ENCODE measurements at places on chromosomes 5 and 9.
A peak's percentile ranks its signal among the peaks of the same experiment; 100 is the strongest.

DNA sequence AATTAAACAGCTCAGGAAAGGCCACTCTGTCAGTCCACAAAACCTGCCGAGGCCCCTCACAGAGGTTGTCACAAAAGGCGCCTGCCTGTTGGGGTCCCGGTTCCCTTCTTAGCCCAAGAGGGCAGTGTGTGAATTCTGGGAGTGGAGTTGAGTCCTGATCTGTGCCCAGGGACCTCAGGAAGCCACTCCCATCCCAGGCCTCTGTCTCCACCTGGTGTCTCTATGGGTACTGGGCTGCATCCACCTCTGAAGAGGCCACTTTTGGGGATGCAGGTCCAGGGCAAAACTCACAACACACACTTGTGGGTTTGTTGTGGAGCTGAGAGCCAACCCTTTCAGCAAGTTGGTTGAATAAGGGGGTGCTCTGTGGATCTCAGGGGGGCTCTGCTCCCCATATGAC is 74.3 kb upstream of the STXBP1 start:
- DNase-seq, result no peak

DNA sequence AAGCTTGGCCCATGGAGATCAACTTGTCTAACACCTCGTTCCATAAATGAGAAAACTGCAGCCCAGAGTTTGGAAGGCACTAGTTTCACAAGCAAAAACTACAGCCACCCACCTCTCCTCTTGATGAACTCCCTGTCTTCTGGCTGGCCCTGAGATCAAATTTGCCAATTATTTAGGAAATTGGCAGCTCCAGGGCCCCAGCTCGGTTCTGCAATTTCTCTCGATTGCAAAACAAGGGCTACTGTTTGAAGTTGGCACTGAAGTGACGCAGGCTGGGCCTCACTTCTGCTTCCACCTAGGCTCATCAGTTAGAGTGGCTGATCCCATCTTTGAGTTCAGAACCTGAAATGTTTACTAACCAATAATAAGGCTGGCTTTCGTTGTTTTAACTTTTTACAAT is 3.7 kb upstream of the GPX3 start:
- no peak for DNase-seq

DNA sequence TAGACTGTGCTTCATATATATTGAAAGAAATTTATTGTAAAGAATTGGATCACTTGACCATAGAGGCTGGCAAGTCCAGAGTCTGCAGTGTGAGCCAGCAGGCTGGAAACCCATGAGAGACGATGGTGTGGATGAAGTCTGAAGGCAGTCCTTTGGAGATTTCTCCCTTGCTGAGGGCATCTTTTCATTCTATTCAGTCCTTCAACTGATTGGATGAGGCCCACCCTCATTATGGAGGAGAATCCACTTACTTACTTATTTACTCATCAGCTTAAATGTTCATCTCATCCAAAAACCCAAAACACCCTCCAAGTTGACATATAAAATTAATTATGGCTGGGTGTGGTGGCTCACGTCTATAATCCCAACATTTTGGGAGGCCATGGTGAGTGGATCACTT is 62.1 kb downstream of the MCTP1 start:
- no peak for DNase-seq

DNA sequence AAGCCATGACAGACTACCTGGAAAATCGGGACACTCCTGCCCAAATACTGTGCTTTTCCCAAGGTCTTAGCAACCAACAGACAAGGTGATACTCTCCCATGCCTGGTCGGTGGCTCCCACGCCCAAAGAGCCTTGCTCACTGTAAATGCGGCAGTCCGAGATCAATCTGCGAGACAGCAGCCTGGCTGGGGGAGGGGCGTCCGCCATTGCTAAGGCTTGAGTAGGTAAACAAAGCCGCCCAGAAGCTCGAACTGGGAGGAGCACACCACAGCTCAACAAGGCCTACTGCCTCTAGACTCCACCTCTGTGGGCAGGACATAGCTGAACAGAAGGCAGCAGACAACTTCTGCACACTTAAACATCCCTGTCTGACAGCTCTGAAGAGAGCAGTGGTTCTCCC is 272.1 kb upstream of the CCNG1 start:
- DNase-seq, result no peak

GRCh38 chr5:6604341-6604740 is 28.5 kb downstream of the NSUN2 start:
- no peak for DNase-seq

DNA sequence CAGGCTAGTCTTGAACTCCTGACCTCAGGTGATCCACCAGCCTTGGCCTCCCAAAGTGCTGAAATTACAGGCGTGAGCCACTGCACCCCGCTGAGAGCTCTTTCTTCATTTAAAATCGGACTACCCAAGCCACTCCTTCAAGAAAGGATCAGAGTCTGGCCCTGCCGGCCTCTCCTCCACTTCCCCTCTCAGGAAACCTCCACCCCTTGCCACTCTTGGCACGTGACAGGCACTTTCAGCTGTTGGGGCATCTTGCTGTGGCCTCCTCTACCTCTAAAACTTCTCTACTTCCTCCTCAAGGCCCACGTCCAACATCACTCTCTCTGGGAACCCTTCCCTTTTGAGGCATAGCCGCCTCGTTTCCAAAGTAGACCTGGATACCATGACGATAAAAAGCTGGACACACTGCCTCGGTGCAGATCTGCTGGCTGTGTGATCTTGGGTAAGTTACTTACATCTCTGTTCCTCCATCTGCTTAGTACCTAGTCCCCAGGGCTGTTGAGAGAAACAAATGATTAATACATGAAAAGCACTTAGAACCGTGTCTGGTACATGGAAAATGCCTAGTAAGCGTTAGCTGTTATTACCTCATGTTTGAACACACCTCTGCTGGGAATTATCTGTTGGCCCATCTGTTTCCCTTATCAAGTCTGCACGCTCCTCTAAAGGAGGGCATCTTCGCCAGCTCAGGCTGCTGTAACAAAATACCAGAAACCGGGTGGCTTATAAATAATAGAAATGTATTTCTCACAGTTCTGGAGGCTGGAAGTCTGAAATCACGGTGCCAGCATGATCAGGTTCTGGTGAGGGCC is 55.3 kb downstream of the SMIM23 start:
- DNase-seq, result no peak

- peak; percentile 41 for DNase-seq
Measured at GRCh38 chr5:6849316-6850105, 136.3 kb downstream of the TENT4A start.

GRCh38 chr5:171523781-171524180 is 104.3 kb downstream of the FGF18 start:
- no peak for DNase-seq

- DNase-seq, result no peak
Measured at GRCh38 chr9:13735181-13735580, 455.7 kb upstream of the MPDZ start.

GRCh38 chr9:89218040-89218928 is 39.7 kb upstream of the SHC3 start:
- no peak for DNase-seq

- peak; percentile 63 for DNase-seq
Measured at GRCh38 chr5:35919191-35919590, 19.2 kb downstream of the CAPSL start.

DNA sequence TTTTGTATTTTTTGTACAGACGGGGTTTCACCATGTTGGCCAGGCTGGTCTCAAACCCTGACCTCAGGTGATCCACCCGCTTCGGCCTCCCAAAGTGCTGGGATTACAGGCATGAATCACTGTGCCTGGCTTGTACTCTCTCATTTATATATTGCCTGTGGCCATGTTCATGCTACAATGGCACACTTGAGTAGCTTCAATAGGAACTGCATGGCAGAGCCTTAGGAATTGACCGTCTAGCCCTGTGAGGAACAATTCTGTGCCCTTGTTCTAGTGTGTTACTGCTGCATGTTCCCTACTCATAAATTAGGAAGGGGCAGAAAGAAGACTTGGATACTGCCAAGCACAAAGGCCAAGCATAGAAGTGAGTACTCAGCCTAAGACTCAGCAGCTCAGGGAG is 104.2 kb downstream of the LIFR start:
- DNase-seq, result no peak

DNA sequence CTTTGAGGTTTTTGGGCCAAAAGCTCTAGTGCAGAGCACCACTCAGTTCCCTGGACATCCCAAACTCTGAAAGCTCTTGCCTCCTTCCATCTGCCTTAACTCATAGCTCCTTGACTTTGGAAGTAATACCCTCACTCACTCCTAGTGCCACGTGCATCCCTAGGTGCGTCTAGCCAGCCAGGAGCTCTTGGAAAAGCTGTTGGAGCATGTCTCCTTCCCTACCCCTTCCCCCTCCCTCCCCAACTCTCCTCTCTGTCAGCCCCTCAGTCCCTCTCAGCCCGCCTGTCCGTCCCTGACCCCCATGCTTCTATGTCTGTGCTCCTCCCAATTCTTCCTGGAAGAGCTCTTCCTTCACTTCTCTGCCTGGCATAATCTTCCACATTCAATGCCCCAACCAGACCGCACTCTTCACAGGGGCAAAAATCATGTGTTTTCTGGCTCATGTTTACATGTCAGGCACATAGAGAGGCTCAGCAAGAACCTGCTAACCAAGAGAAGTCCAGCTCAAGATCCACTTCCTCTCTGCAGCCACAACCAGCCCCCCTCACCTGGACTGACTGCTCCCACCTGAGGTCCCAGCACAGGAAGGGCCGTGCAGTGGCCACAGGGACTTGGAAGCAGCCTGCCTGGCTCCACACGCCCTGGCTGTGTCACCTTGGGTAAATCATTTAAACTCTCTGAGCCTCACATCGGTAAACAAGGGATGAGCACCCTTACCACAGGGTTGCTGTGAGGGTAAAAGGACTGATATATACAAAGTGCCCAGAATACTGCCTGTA is 58.4 kb downstream of the WHRN start:
- DNase-seq, result no peak

DNA sequence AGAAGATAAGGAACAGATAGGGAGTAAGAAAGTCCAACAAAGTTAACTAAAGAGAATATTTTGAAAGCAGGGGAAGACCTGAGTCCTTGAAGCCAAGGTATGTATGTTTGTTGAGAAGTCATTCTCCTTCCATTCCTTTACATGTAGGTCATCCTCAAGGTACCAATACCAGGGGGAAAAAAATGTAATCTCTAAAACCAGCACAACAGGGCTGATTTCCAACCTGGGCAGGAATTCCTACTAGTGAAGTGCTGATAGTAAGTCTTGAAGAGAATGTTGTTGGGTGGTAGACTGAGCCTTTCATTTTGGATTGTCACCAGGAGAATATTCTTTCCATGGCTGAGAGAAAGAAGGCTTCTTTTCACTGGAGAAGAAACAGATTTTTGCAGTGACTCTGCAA is 117.1 kb upstream of the ZNF462 start:
- no peak for DNase-seq

DNA sequence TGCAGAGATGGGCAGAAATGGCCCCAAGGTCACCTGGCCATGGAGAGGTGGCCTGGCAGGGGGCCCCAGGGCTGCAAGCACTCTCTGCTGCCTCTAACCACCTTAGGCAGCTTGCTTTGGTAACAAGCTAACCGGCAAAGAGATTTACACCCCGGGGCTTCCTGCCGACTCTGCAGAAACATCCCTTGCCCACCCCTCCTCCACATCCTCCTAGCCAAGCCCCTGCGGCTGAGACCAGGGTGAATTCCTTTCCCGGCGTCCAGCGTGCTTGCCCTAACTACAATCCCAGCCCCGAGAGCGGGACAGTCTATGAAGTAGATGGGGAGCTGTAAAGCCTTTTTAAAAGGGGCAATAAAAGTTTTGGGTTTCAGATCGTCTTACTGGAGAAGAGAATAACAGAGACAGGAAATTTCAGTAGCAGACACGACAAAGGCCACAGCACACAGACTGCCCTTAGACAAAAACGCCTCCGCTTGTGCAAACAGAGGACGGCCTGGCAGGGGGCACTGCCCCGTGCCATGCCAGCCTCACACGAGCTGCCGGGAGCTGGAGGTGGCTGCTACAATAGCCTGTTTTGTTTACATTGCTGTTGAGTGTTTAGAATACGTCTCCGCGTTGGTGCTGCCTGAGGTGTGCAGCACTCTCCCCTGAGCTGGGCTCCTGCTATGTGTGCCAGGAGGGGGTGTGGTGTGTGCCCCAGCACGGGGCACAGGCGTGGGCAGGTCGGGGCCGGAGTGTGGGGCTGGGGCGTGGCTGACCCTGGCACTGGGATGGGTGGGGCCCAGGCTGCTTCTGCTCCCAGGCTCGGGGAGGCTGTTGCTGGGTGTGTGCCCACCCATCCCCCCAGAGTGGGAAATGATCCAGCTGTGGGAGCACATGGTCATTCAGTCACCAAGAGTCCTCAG is 15.3 kb downstream of the MYMK start:
- DNase-seq, result peak; percentile 16

DNA sequence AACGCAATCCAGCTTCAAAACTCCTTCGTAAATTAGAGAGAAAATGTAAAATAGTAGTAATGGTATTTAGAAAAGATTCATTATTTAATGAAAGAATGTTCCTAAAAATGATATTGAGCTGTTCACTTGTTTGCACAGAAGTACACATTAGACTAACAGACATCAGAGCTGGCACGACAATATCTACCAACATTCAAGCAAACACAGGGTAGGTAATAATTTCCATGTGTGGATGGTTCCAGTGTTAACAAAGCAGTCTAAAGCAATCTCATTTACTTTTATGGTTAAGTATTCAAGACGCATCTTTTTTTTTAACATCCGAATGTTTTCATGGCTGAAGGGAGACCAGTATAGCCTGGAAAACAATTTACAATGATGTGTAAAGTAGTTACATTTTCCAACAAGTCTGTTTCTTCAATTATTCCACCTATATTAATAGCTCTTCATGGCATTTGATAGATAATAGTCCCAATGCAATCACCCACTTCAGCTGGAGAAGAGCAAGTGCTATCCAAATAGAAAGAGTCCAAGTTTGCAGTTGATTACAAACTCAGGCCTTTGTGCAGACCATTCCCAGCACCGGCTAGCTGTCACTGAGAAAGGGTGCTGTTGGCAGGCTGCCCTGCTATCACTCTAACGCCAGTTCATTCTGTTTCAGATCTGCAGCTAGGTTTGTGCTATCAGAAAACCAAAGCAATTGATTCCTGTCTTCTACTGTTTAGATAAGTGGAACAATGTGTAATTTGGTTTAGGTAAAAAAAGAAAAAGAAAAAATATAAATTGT is 458.8 kb downstream of the DTWD2 start:
- no peak for DNase-seq

DNA sequence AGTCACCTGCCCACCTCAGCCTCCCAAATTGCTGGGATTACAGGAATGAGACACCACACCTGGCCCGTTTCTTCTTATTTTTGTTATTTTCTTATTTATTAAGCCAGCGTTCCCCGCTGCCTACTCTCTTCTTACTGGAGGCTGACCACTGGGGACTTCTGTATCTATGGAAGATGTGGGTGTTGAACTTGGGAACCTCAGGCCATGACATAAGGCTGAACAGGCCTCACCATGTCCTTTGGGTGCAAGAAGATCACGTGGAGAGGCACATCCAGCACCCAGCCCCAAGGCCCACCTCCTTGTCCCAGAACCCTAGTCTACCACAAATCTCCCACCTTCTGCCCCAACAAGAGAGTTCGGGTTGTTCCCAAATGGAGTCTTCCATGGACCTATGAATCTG is 59.4 kb upstream of the NEK6 start:
- no peak for DNase-seq

- no peak for DNase-seq
Measured at GRCh38 chr5:95995962-95996489, 34.4 kb upstream of the ELL2 start.

- no peak for DNase-seq
Measured at GRCh38 chr9:120387257-120388002, 192.5 kb downstream of the CDK5RAP2 start.
